Activated CD4-positive, alpha-beta T cell treated with anti-CD3 and anti-CD28 coated beads for 48 hours (primary cell): ENCODE measurements at places on chromosomes 12 and 14.

- no peak for DNase-seq
Observed at GRCh38 chr12:130540376-130540775, 175.7 kb downstream of the RIMBP2 start.

DNA sequence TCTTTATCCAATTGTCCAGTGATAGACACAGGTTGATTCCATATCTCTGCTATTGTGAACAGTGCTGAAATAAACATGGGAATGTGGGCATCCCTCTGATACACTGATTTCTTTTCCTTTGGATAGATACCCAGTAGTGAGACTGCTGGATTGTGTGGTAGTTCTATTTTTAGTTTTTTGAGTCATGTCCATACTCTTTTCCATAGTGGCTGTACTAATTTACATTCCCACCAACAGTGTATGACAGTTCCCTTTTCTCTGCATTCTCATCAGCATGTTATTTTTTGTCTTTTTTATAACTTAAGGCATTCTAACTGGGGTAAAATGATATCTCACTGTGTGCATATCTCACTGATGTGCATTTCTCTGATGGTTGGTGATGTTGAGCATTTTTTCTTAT lies 24.8 kb upstream of the VASH1 start:
- DNase-seq, result no peak

DNA sequence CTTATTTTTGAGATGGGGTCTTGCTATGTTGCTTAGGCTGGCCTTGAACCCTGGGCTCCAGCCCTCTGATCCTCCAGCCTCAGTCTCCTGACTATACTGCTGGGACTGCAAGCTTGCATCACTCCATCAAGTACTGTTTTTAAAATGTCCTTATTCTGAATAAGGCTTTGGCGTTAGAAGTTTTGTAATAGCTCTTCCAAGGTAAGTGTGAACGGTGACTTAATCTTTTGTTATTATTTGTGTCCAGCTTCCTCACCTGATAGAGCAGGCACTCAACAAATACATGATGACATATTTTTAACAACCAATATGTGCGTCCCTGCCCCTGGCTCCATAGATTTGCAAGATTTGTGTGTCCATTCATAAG lies 1.4 kb downstream of the C1RL start:
- no peak for DNase-seq

DNA sequence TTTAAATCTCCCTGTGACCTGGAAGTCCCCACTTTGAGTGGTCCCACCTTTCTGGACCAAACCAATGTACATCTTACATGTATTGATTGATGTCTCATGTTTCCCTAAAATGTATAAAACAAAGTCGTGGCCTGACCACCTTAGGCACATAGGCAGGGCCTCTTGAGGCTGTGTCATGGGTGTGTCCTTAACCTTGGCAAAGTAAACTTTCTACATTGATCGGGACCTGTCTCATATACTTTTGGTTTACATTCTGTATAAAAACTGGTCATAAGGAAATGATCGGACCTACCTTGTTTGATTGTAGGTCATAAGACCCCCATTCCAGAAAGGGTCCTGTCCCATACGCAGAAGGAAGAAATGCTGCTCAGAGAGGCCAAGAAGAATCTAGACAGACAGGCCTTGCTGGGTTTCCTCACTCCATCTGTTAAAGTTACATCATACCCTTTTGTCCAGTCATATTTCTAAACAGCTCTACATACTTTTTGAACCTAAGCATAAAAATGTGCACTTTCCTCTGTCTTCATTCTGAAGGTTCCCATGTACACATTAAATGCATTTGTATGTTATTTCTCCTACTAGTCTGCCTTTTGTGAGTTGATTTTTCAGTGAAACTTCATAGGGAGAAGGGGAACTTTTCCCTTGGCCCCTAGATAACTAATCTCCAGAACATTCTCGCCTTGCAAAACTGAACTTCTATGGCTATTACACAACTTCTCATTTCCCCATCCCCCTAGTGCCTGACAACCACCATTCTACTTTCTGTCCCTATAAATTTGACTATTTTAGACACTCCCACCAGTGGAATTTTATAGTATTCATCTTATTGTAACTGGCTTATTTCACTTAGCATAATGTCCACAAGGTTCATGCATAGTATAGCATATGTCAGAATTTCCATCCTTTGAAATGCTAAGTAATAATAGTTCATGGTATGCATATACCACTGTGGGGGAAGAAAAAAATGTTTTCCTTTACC lies 30.2 kb upstream of the CPM start:
- no peak for DNase-seq

DNA sequence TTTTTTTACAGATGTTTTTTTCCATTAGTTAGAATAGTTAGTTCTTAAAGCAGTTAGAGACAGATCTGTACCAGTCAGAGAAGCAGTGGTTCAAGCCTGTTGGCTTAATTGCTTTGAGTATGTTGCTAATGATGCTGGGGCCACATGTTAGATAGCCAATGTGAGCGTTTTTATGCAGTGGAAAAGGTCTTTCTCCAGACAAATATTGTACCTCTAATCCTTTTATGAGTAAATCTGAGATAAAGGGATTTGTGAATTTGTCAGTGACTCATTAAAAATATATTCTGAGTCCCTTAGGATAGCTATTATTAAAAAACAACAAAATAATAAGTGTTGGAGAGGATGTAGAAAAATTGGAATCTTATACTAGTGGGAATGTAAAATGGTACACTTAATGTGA lies 154.2 kb downstream of the MSRB3 start:
- DNase-seq, result no peak
